Head of caudate nucleus (tissue), 42 donors: ENCODE measurements at places on chromosomes 11 and 22.
A peak's percentile ranks its signal among the peaks of the same experiment; 100 is the strongest.

GRCh38 chr11:134070342-134070845, 1.5 kb downstream of the JAM3 start:
- DNase-seq, result no peak

DNA sequence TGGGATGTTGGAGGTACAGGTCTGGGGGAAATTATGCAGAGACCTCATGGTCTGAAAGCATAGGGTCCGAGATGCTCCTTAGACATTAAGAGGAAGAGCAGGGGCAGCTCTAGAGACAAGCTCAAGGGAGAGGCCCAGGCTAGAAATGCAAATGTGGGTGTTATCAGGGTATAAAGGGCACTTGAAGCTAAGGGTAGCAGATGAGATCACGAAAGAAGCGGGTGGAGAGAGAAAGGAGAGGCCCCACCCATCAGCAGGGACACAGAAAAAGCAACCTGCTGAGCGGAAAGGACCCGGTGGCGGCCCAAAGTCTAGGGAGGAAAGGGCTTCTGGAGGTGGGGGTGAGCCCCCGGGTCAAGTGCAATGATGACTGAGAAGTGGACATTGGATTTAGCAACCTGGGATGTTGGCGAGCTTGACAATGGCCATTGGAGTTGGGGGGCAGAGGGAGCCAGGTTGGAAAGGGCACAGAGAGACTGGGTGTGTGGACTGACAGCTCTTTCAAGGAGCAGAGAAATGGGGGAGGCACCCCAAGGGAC, 8.9 kb downstream of the TMPRSS6 start:
- no peak for DNase-seq

- DNase-seq, result no peak
Measured at GRCh38 chr11:126482586-126483108, 127.2 kb downstream of the ST3GAL4 start.

GRCh38 chr11:113470233-113470632, 5.0 kb downstream of the DRD2 start:
- DNase-seq, result no peak

- DNase-seq, result no peak
Measured at GRCh38 chr11:134521452-134522289, 109.6 kb upstream of the B3GAT1 start.

DNA sequence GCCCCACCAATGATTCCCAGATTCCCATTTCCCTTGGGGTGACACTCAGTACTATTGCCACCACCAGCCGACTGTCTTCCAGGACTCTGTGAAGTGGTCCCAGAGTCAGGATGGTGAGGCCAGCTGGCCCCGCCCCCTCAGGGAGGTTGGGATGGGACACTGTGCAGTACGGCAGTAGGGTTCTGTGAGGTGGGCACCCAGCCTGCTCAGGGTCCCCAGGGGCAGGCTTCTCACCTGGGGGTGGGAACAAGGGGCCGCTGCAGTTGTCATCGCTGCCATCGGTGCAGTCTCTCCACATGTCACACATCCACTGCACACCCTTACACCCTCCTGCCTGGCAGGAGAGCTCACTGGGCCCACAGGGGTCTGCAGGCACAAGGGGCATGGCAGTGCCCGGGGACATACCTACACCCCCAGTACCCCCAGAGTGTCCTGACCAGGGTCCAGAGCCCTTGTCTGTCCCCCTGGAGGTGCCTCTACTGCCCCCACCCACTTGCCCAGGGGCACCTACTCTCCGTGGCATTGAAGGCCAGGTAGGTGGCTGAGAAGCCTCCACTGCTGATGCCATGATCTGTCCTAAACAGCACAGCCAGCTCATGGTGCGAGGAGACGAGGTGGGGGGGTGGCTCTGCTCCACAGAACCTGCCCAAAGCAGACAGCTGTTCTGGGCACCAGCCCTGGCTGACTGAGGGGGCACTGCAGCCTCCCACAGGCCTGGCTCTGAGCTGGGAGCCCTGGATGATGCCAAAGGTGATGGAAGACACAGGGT, 1.9 kb upstream of the C1QTNF5 start:
- no peak for DNase-seq

GRCh38 chr11:65501472-65502273, 2.8 kb downstream of the MALAT1 start:
- no peak for DNase-seq

DNA sequence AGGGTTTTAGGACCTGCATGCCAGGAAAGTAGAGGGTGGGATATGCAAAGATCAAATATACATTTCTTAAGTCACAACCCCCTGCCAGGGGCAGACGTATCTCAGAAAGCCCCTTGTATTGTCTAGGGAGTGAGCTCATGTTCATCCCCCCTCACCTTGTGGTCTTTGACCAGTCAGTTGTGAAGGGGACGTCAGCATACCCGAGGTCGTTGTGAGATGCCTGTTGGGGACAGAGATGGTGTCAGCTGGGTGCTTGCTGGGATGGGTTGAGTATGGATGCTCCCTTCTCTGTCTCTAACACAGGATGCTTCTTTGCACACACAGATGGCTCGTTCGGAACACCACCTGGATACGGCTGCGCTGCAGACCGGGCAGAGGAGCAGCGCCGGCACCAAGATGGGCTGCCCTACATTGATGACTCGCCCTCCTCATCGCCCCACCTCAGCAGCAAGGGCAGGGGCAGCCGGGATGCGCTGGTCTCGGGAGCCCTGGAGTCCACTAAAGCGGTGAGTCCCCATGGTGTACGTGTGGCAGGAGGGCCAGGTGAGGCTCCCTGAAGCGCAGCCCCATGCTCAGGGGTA, 73.3 kb downstream of the BCR start:
- no peak for DNase-seq

DNA sequence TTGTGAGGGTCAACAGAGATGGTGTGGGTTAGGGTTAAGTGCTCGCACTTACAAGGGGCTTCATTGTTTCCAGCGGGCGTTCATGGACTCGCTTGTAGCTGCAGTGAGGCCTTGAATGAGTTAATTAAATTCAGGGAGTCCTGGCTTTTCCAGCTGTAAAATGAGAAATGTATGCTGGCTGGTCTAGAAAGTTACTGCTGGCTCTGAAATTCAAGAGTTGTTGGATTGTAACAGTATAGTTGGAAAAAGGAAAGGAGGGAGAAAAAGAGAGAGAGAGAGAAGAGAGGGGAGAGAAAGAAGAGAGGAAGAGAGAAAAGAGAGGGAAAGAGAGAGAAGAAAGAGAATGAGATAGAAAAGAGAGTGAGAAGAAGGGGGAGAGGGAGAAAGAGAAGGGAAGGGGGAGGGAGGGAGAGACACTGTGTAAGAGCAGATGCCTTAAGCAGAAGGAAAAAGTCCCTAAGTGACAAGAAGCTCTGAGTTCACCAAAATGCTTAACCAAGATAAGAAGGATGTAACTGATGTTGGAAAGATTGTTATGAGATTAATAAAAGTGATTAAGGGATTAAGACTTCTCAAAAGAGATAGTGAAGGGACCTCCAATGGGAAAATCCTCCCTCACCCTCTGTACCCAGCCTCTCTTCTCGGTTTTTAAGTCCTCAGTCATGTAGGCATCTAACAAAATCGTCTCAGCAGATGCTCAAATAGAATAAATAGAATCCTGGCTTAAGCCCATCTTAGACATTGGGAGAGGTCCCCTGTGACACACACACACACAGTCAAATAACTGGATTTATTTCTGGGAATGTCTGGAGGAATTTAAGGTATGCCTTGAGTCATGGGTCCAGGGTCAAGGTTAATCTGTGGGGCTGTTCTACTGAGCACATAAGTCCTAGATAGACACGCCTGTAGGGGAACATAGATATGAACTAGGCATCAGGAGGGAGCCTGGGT, 477.9 kb downstream of the MIAT start:
- DNase-seq, result no peak

- DNase-seq, result no peak
Measured at GRCh38 chr11:80587906-80588305, 1147.1 kb upstream of the TENM4 start.

DNA sequence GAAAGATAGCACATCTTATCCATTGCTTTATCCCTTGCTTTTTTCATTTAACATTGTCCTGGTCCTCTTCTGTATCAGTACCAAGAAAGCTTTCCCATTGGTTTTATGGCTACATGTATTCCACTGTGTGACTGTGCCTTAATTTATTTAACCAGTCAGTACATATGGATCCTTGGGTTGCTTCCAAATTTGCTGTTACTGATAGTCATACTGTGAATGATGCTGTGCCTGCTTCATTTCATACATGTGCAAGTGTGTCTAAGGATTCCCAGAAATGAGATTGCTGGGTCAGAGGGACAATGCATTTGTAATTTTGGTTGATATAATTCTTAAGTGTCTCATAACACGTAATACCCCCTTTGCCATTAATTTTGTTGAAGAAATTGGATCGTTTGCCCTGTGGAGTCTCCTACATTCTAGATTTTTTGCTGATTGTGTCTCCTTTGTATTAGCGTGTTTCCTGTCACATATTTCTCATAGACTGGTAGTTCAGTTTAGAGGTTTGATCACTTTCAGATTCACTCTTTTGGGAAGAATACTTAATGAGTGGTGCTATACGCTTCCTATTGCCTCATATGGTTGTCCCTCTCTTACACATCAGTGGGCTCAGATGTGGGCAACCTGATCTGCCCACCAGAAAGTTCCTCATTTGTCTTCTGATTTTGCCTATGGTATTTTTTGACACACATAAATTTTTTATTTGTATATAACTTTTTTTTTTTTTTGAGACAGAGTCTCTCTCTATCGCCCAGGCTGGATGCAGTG, 35.3 kb downstream of the MYBPC3 start:
- no peak for DNase-seq

DNA sequence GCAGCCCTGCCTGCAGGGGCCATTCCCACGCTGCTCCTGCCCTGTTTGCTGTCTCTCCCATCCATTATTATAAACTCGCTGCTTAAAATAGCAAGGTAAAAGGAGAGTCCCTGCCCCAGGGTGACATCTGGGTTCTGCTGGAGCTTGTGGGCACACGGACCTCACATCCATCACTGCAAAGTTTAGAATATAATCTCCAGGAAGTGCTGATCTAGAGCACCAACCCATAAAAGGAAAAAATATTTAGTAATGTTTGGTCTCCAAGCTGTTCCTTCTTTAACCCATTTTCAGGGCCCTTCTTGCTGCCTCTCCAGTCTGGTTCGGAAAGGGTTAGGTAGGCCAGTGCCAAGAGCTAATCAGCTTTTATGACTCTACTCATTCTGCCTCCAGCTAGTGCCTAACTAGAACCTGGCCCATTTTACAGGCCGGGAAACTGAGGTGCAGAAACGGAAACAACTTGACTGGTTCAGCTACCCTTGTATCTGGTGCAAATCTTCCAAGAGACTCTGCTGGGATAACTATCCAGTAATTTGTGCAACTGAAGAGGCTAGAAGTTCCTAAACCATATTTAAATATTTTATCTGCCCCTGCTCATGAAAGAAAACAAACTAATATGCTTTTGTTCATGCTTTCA, 37.5 kb downstream of the IRAG1 start:
- DNase-seq, result no peak

DNA sequence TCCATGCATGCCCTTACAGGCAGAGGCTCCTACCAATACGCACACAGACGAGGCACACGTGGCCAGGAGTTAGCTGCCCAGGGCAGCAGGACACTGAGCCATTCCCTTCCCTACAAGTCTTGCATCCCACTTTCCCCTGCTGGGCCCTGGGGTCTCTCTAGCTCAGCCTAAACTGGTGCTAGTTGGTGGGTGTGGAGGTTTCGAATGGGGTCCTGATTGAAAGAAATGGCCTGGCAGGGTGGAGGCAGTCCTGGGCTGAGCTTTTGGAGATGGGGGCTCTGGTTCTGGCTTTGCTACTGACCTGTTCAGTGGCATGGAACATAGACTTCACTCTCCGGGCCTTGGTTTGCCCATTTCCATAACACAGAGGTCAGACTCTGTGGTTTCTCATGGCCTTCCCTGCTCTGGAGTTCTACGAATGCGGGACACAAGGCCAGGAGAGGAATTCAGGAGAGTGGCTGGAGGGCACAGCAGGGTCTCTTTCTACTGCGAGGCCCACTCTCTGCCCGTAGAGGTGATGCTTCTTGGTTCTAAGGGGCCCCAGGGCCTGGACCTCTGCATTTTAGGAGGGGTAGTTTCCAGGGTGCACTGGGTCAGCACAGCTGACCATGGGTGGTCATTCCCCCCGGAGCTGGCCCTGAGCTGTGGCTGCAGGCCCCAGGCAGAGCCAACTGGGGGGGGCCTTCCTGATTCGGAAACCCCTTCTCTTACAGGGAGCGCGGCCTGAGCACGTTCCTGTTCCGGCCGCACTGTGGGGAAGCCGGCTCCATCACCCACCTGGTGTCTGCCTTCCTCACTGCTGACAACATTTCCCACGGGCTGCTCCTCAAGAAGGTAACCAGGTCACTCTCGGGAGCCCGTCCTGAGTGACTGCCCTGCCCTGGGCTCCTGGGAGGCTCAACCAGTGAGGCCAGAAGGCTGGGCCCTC, 40.0 kb downstream of the RNF141 start:
- DNase-seq, result no peak

GRCh38 chr11:12008790-12009616, 577 bp upstream of the DKK3 start:
- peak; percentile 30 for DNase-seq

GRCh38 chr22:50049299-50050195, 8.6 kb downstream of the TTLL8 start:
- no peak for DNase-seq

DNA sequence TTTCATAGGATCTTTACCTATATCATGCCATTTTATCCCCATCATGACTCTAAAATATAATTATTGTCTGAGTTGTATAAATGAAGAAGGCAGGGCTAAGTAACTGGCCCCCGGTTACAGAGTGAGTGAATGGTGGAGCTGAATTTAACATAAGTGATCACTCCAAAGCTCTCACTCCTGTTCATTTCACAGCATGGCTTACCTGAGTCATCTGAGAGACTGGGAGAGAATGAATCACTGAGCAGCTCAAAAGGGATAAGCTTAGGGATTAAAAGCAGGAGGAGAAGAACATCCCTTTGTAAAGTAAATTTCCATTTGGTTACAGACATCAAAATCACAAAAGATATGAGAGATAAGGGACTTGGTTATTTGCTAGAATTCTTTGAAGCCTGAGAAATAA, 294.0 kb upstream of the CTSC start:
- peak; percentile 47 for DNase-seq

DNA sequence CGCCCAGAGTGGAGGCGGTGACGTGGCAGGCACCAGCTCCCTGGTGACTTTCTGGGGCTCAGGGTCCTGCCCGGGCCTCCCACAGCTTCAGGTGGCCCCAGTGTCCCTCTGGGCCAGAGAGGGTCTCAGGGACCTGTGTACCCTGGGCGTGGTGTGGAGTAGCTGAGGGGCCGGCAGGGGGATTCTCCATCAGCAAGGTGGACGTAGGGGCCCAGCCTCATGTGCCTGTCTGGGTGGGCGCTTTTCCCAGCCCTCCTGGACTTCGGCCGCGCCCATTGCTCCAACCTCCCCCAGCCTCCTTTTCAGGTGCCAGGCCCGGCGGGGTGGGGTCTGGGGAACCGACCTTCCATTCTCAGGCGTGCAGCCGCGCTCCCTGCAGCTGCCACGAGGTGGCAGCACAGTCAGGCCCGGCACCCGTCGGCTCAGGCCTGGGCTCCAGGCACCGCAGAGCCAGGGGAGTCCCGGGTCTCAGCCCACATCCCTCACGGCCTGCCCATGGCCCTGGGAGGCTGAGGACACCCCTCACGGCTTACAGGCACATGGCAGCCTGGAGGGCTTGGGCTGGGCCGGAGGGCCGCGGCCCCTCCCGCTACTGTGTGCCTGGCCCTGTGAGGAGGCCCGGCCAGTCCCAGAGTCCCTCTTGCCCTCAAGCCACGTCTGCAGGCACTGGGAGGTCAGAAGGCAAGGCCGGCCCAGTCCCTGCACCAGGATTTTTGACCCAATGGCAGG, 19.9 kb upstream of the MUC5B start:
- DNase-seq, result peak; percentile 58
